ENCODE measurements at places on chromosomes 6 and 20. TPM values are rescaled to one million over a fixed set of nuclear protein-coding genes. Genes with fewer than 3 reads are reported as not detected.

TGM2 gene
- 5.5 TPM for total RNA-seq

MUCL3 gene
- total RNA-seq = under 0.01 TPM

TP53RK gene
- total RNA-seq = 19.0 TPM

GRIK2 gene
- total RNA-seq = 0.38 TPM

DSTN gene
- total RNA-seq = 149 TPM

C20orf96 gene
- total RNA-seq = 0.64 TPM

GINS1 gene
- 1.4 TPM for total RNA-seq

TPD52L1 gene
- total RNA-seq = 318 TPM

MUC21 gene
- total RNA-seq = 0.53 TPM

TENT5A gene
- total RNA-seq = 9.2 TPM

BMP2 gene
- 6.1 TPM for total RNA-seq

ESR1 gene
- total RNA-seq = 0.13 TPM

KIF25 gene
- not detected for total RNA-seq

CNR1 gene
- under 0.01 TPM for total RNA-seq

GNAS-AS1 gene
- 1.3 TPM for total RNA-seq

RFX6 gene
- not detected for total RNA-seq

CNBD2 gene
- 1.8 TPM for total RNA-seq

GDAP1L1 gene
- not detected for total RNA-seq

PPP1R14C gene
- total RNA-seq = 80.0 TPM

PNLDC1 gene
- 0.26 TPM for total RNA-seq

ZNF311 gene
- total RNA-seq = 3.8 TPM

SLPI gene
- 854 TPM for total RNA-seq

FNDC11 gene
- 0.26 TPM for total RNA-seq

LAMA4 gene
- total RNA-seq = 0.38 TPM

CRISP3 gene
- total RNA-seq = under 0.01 TPM

TFAP2D gene
- not detected for total RNA-seq

RIPOR3 gene
- total RNA-seq = 0.53 TPM

HLA-DQB2 gene
- total RNA-seq = not detected

SMIM28 gene
- total RNA-seq = not detected

RBPJL gene
- total RNA-seq = not detected

SLC17A1 gene
- total RNA-seq = not detected

RAD21L1 gene
- total RNA-seq = under 0.01 TPM

WFDC12 gene
- not detected for total RNA-seq

PHACTR2 gene
- total RNA-seq = 37.8 TPM

TREML4 gene
- total RNA-seq = not detected

SLC17A4 gene
- total RNA-seq = not detected

DAAM2 gene
- total RNA-seq = under 0.01 TPM

TRERF1 gene
- total RNA-seq = 1.8 TPM

ZC3H12D gene
- total RNA-seq = under 0.01 TPM

PSORS1C1 gene
- 6.3 TPM for total RNA-seq

ENPP1 gene
- total RNA-seq = 0.26 TPM

KIAA0408 gene
- total RNA-seq = not detected

HUS1B gene
- total RNA-seq = 1.4 TPM

CST8 gene
- total RNA-seq = not detected

SIRPD gene
- total RNA-seq = not detected

CD24 gene
- total RNA-seq = 1,344 TPM

MOG gene
- total RNA-seq = not detected

SLC22A1 gene
- 1.3 TPM for total RNA-seq

DUSP15 gene
- not detected for total RNA-seq

APOM gene
- total RNA-seq = 0.26 TPM

SMPDL3A gene
- total RNA-seq = 7.4 TPM

STX7 gene
- total RNA-seq = 29.7 TPM

BPIFA1 gene
- not detected for total RNA-seq

IL20RA gene
- total RNA-seq = 4.5 TPM

MYLIP gene
- total RNA-seq = 9.7 TPM
